ENCODE measurements at places on chromosomes 1 and 21.
A peak's percentile ranks its signal among the peaks of the same experiment; 100 is the strongest.

GRCh38 chr1:179728271-179728670 is 14.8 kb upstream of the FAM163A start:
- DNase-seq: no peak

- DNase-seq: no peak
These were observed 88.2 kb downstream of the IARS2 start for GRCh38 chr1:220182111-220182510.

DNA sequence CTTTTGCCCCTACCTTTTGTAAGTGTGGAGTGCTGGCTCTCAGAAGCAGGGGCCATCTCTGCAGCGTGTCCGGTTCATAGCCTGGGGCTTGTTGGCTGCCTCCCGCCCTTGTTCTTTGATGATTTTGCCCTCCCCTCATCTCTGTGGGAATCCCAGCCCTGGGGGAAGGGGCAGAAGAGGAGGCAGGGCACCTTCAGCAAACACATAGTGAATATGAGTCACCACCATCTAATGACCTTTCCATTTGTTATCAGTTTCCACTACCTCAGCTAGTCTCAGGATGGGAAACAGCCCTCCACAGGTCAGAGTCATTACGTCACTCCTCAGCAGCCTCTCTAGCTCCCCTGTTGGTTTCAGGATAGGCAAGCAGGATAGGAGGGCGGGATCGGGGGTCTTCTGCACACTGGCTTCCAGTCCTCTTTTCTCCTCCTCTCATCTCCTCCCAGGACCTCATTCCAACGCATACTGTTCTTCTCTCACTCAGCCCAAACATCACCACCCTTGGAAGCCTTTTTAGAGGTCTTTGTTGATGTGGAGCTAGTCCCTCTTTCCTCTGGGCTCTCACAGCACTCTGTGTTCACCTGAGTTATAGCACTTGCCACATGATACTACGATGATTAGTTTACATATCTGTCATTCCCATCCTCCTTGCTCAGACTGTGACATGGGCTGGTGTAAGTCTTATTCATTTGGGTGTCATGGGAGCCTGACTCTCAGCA is 15.8 kb downstream of the GADD45A start:
- peak; percentile 24 for DNase-seq

- peak; percentile 21 for DNase-seq
These were observed 93.0 kb downstream of the EVI5 start for GRCh38 chr1:92691925-92692324.

DNA sequence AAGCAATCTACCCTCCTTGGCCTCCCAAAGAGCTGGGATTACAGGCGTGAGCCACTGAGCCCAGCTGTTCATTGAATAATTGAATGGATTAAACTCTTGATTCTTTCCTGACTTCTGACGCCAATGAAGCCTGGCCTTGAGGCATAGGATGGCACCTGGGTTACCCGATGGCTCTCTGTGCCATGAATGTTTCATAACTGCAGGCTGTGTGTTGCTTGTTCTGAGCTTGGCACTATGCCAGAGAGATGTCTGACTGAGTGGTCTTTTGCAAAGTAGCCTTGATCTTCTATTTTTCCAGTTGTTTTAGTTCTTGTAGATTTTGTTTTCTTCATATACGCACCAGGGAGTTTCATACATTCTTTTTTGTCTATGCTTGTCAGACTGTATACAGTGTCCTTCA is 38.5 kb upstream of the AK4 start:
- no peak for DNase-seq

- no peak for DNase-seq
These were observed 717.2 kb downstream of the NCAM2 start for GRCh38 chr21:21715266-21715969.

DNA sequence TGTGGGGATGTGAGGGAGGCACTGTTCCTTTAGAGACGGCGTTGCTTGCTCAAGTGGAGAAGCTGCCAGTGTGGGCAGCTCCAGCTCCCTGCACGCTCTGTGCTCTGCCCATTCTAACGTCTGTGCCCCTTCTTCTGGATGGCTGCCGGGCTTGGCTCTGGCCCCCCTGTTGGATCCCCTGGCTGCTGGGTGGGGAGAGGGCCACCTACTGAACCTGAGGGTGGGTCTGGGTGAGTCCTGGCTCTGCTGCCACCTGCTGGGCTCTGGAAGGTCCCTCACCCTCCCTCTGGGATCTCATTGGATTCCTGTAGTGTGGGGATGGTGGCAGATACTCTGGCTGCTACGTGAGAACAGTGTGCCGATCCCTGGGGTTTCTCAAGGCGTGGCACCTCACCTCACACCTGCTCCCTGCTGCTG is 5.0 kb downstream of the PFKL start:
- DNase-seq: peak; percentile 70

DNA sequence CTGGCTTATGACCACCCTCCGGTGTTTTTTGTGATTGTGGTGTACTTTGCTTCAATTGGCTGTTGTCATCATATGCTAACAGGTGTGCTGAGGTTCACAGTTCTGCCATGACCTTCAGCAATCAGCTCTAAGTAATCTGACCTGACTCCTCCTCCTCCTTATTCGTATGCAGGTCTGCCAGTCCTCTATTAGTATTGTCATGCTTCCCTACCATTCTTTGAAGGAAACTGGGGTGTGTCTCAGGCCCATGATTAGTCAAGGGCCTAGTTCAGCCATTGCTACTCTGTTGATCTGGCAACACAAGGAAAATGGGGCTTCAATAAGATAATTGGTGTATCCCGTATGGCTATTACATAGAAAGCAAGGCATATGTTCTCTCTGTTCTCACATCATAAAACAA is 332.3 kb upstream of the DPYD start:
- DNase-seq: no peak

- no peak for DNase-seq
These were observed 129.3 kb upstream of the GORAB start for GRCh38 chr1:170402476-170403311.

GRCh38 chr1:22222723-22223122 is 79.8 kb upstream of the WNT4 start:
- DNase-seq: no peak

Data from NAMALWA (cell line).